Left renal pelvis (tissue), 4 donors: ENCODE measurements at places on chromosomes 16 and 17.

GRCh38 chr16:1993731-1994131, 4.0 kb downstream of the SYNGR3 start:
- DNase-seq, result no peak

- DNase-seq, result no peak
Observed at GRCh38 chr16:14125708-14126107, 54.6 kb downstream of the MRTFB start.

GRCh38 chr17:49823614-49824013, 24.3 kb downstream of the TAC4 start:
- DNase-seq, result no peak

DNA sequence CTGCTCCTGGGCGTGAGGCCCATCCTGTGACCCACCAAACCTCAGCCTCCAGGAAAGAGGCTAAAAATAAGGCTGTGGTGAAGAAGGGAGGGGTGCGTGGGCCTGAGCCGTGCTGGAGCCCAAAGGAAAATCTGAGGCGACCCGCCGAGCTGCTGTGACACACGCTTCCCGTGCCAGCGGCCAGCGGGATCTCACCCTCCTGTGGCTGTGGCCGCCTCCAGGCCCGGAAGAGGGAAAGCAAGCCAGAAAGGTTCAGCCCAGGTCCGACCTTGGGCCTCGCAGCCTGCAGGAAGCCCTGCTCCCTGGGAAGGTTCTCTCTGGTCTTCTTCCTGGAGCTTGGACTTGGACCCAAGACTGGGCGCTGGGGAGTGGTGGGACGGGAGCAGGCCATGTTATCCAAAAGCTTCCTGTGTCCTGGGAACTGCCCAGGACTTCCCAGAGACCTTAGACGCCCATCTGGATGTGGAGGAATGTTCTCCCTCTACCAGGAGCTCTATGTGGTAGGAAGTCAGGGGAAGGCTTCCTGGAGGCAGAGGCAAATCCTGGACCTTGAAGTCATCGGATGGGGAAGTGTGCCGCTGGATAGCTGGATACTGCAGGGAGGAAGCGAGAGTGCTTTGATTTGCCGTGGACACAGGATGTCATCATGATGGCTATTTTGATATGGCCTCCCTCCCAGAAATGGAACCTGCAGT, 11.4 kb downstream of the SPNS2 start:
- DNase-seq, result no peak

GRCh38 chr16:88076211-88076931, 125.1 kb downstream of the BANP start:
- no peak for DNase-seq

DNA sequence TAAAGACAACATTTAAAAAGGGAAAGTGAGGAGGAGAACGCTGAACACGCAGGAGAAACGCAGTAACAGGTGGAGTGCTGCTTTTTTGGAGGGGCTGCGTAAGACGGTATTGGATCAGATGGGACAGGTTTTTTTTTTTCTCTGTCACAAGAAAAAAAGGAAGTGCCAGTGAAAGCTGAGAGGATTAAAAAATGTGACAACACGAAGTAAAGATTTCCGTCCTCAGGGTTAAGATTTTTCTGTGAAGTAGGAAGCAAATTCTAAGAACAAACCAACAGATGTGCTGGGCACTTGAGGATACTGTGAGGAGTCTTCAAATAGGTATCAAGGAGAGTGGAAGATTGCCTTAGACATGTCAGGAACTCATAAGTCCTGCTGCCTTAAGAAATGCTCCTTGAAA, 5.8 kb upstream of the ABCA9 start:
- no peak for DNase-seq

- no peak for DNase-seq
Observed at GRCh38 chr16:31078597-31079341, 4.5 kb downstream of the ZNF646 start.

DNA sequence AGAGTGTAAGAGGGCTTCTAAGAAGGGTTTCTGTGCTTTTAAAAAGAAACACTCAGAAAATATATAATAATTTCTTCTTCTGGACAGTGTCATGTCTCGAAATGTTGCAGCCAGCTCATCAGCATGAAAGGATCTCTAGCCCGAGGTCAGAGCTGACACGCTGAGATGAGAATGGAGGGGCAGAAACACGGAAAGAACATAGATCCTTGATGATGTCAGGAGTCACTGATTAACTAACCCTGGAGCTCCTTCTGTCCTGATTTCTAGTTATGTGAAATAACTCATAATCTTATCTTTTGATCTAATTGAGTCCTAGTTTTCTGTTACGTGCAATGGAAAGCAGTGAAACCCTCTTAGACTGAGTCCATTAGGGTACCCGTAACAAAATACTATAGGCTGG, 10.3 kb upstream of the TOX3 start:
- no peak for DNase-seq

DNA sequence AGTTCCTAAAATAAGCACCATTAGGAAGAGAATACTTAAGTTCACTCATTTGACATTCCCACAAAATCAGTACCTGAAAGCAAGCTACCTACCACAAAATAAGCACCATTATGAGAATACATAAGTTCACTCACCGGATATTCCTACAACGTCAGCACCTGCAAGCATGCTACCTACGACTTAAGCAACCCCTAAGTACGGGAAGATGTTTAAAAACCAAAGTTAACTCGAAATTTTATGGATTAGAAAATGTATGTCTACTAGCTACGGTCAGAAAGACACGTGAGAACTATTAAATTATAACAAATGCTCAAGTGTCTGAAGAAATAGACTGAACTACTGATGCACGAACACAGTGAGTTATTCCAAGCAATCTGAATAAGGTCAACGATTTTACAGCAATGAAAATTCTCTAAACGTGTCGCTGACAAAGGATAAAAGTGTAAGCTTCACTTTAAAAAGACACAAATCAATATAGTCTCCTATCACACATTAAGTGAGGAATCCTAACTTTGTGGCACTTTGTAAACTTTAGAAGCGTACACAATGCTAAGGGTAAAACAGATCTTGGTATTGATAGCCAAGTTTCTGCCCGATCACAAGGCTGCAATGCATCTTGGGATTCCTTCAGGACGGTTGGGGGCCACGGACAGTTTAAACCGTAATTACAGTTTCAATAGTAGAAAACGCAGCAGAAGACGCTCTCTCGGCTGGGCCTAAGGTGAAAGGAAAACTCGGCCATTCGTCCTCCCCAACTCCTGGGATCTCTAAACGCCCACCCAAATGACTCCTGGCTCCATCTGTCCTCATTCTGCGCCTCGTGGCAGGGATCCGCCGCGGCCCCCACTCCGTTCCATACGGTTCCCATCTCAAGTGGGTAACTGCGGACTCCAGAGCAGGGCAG, 1.3 kb downstream of the GSPT1 start:
- DNase-seq, result no peak

DNA sequence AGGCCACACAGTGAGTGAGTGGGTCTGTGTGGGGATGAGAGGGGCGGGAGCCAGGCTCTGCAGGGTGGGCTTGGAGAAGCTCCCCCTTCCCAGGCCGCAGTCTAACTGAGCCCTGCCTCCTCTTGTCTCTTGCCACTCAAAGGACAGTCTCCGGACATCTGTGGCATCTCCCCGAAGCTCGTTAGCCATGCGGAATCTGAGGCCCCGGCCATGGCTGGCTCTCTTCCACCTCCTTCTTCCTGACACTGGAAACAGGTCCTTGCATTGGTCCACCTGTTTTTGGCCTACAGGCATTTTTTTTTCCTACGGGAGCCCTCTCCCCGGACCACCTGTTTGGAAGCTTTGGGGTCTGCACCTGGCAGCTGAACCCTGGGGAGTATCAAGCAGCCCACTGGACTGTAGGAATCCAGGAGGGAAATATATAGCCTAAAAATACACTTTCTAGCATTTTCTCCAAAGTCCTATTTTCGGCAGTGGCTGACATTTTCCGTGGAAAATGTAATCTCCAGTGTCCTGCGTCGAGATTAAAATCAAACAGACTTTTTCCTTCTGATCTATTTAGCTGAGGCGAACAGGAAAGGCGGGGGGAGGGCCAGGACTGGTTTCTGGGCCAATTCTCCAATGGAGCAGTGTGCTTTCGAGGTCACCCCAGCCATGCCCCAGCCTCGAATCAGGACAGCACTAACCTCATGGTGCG, 9.1 kb downstream of the ATP2A3 start:
- no peak for DNase-seq

DNA sequence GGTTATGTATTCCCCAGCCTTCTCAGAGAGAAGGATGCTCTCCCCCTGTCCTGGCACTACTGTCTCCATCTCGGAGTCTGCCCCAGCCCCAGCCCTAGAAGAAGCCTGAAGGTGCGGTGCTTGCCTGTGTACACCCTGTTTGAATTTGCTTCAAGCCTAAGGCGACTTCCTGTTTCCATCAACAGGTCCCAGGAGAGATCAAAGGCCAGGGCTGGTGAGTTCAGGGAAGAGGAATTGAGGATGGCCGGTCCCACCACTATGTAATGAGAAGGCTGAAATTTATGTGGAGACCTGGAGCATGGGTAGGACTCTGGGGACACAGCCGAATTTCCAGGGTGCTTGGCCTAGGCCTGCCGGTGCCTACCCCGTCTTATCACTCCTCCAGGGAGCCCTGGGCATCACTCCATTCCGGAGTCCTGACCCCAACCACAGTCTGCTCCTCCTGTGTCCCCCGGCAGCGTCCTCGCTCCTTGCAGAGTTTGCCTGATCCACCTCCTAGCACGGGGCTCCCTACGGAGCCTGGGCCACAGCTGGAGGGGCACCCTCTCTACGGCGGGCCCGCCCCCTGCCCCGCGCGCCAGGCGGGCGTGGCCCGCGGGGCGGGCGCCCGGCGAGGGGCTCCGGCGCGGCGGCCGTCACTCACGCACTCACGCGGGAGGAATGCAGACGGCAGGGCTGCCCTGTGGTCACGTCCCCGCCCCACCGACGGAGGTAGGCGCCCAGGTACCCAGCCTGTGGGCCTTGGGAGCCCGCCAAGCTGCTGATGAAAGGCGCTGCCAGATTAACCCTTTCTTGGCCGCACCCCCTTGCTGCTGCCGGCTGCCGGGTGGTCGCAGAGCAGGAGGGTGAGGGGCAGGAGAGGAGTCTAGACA, 53.8 kb upstream of the TAC4 start:
- no peak for DNase-seq

DNA sequence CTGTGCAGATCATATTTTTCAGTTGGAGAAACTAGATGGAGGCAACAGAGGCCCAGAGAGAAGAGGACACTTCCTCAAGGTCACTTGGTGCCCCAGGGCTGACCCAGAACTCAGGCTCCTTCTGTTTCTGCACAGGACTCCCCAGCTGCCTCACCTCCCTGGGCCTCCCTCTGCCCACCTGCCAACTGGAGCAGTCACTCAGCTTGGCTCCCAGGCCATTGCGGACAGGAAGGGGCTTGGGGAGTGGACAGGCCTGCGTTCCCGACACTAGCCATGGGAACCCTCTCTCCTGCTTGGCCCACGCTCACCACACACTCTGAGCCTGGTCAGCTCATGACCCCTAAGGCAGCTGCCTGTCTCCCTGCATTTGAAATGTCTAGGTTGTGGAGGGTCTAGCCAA, 78.1 kb upstream of the BRD7 start:
- DNase-seq, result no peak

DNA sequence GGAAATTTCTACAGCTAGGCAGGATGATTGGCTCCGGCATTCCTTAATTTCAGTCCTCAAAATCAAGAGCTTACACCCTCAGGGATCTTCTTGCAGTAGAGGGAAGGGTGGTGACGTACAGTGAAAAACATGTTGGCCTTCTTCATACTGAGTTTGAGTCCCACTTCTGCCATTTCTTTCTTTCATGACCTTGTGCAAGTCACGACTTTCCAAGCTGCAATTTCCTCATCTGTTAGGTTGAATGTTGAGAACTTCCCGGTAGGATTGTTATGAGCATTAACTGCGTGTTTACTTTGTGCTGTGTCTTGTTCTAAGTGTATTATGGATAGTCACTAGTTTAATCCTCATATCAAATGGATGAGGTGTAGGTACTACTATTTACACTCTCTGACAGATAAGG, 7.9 kb downstream of the SENP3 start:
- DNase-seq, result no peak

DNA sequence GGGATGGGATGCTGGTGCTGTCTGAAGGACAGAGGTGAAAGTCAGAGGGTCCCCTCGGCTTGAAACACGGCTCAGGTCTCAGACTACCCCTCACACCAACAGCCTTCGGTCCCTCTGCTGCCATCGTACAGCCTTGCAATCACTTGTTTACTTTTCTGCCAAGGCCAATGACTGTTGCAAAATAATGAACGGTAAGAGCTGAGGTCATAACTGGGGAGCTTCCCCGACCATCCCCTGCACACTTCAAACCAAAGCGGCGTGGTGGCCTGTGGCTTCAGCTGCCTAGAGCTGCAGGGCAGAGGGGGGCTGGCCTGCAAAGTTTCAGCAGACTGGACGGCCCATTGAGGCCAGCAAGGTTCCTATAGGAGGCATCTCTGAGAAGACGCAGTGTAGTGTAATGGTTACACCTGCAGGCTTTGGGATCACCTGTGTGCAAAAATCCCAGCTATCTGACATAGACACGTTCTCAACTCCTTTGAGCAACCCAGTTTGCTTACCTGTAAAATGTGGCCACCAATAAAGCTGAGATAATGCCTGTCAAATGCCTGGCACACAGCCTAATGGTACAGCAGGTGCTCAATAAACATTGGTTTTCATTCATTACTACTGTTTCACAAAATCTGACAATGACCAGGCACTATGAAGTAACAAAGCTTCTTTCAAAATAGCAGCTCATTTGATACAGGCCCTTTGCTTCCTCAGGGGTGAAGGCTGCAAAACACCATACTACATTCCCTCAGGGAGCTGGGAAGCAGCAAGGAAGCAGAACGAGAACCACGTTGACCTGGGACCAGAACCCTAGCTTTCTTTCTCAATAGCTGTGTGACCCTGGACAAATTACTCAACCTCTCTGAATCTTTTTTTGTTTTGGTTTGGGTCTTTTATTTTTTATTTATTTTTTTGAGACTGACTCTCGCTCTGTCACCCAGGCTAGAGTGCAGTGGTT, 5.0 kb downstream of the PAM16 start:
- no peak for DNase-seq

DNA sequence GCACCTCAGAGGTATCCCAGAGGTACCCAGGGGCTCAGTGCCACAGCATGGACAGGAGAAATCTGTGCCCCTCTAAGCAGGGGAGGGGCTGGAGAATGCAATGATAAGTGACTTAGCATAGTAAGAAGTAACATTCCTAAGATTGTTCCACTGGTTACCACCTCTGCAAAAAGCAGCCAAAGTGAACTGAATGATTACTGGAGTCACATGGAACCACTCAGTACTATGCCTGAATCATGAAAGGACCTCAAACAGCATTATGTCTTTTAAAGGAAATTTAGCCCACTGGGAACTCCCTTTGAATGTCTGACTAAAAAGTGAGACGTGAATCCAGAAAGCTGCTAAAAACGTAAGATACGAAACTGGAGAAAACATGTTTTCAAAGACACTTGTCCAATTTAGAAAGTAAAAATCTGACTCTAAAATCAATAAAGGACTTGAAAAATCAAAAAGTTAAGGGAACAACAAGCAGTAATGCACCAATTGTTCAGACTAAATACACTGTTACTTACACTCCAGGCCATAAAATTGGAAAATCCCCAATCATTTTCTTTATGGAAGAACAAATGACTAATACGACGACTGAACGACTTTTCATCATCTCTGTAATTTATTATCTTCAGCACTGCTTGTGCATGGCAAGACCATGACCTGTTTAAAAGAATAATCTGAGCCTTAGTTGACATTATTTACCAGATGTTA, 38.6 kb downstream of the LITAFD start:
- no peak for DNase-seq

GRCh38 chr16:35910409-35910808, 2451.0 kb downstream of the TP53TG3F start:
- DNase-seq, result no peak
